ENCODE measurements at places on chromosomes 16 and 17. TPM values are rescaled to one million over a fixed set of nuclear protein-coding genes. Genes with fewer than 3 reads are reported as not detected.

Gene CCDC200
- total RNA-seq, result not detected

- H3K27me3 ChIP-seq, result no peaks in the 10 kb centered on the region
- H3K4me1 ChIP-seq, result peaks cover 41% of the 10 kb centered on the region
- peak overlapping the region; percentile 90 for H3K27ac ChIP-seq
- H3K36me3 ChIP-seq, result peaks cover 28% of the 10 kb centered on the region
- DNase-seq, result peak; percentile 35
Measured at GRCh38 chr16:57999366-57999970, 1.0 kb downstream of the ZNF319 start.

- H3K27me3 ChIP-seq, result no peaks in the 10 kb centered on the region
- H3K27ac ChIP-seq, result no peak overlapping the region
- H3K4me1 ChIP-seq, result peaks cover 15% of the 10 kb centered on the region
- no peak overlapping the region for H3K4me3 ChIP-seq
- DNase-seq, result no peak
Measured at GRCh38 chr16:71933017-71933416, 37.7 kb downstream of the IST1 start.

Gene INTS2
- 8.3 TPM for total RNA-seq

- H3K4me1 ChIP-seq, result peaks cover 7% of the 10 kb centered on the region
- H3K4me3 ChIP-seq, result no peak overlapping the region
- no peaks in the 10 kb centered on the region for H3K27me3 ChIP-seq
- no peaks in the 10 kb centered on the region for H3K36me3 ChIP-seq
Measured at GRCh38 chr17:80408872-80409271, 6.1 kb upstream of the ENDOV start.

GRCh38 chr16:24701521-24701951 lies 27.9 kb upstream of the TNRC6A start:
- peak overlapping the region; percentile 63 for H3K27ac ChIP-seq
- no peaks in the 10 kb centered on the region for H3K27me3 ChIP-seq
- H3K36me3 ChIP-seq, result no peaks in the 10 kb centered on the region

DNA sequence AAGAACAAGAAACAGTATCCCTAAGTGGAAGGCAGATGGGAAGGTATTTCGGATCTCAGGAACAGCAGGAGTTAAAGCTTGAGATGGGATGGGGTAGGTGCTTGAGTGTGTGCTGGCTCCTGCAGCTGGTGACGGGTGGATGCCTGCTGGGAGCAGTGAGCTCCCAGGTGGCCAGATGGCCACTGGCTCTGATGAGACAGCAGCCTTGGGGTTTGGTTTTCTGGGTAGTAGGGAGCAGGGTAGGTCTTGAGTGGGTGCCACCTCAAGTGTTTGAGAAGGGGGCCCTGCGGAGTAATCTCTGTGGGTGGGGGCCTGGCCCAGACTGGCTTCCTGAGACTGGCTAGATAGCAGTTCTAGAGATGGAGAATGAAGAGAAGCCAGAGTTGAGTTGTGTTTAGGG lies 10.3 kb downstream of the EPN2 start:
- no peaks in the 10 kb centered on the region for H3K36me3 ChIP-seq
- H3K27ac ChIP-seq, result peak overlapping the region; percentile 90
- no peaks in the 10 kb centered on the region for H3K27me3 ChIP-seq
- no peak for DNase-seq

Gene PRSS8
- 168 TPM for total RNA-seq

DNA sequence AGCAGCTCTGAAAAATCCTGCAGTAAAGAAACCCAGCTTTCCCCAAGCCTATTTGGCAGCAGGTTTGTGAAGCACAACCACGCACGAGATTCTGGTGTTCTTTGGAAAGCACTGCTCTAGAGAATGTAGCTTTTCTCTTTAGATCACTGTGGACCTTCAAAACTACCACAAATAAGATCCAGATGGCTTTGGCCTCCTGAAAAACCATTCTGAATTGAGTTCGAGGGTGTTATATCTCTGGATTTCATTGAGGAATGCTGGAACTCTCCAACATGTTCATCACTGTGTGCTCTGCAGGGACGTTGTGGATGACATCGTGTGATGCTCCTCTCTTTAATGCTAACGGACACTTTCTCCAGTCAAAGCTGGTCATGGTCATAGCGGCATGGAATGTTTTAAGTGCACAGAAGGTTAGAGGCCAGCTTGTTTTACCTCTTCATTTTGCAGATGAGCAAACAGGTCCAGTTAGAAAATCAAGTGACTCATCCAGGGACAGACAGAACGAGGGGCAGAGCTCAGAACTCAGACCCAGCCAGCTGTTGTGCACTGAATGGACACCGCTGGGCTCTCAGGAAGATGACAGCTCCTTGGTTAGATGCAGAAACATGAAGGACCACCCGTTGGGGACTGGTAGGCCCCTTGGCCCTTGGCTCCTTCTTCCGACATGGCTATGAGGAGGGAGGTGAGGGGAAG lies 37.2 kb downstream of the CCDC42 start:
- no peaks in the 10 kb centered on the region for H3K4me1 ChIP-seq
- H3K27ac ChIP-seq, result no peak overlapping the region
- H3K27me3 ChIP-seq, result no peaks in the 10 kb centered on the region
- no peak overlapping the region for H3K4me3 ChIP-seq

GRCh38 chr17:49842371-49842770 lies 5.5 kb downstream of the TAC4 start:
- peaks cover 10% of the 10 kb centered on the region for H3K36me3 ChIP-seq
- H3K4me1 ChIP-seq, result peaks cover 24% of the 10 kb centered on the region
- no peak for DNase-seq
- H3K4me3 ChIP-seq, result no peak overlapping the region

DNA sequence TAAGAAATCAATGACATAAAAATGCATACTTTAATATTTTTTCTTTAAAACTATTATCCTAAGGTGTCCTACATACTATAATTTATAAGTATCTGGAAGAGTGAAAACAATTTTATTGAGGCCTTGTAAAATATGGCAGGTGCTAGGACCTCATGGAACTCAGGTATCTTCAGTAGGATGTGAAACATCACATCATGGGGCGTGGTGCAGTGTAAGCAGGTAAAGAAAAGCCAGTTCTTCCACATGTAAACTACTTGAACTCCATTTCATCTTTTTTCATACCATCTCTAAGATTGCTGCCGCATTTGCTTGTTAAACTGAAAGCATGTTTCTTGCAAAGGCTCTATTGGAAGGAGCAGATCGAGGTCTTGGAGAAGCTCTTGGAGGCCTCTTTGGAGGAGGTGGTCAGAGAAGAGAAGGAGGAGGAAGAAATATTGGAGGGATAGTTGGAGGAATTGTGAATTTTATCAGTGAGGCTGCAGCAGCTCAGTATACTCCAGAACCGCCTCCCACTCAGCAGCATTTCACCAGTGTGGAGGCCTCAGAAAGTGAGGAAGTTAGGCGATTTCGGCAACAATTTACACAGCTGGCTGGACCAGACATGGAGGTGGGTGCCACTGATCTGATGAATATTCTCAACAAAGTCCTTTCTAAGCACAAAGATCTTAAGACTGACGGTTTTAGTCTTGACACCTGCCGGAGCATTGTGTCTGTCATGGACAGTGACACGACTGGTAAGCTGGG lies at the start of gene CAPNS2:
CAPNS2 (plus strand) TSS at position 253 of the 744 bp plus-strand sequence; CDS start at position 326, 73 bp downstream.
- no peak for DNase-seq
- peak within 1 kb of the TSS; percentile 44 for H3K4me3 ChIP-seq
- no peaks in the 10 kb centered on the region for H3K36me3 ChIP-seq
- H3K27me3 ChIP-seq, result no peaks in the 10 kb centered on the region

- H3K27ac ChIP-seq, result no peak overlapping the region
- H3K4me1 ChIP-seq, result no peaks in the 10 kb centered on the region
- no peak for DNase-seq
- H3K36me3 ChIP-seq, result no peaks in the 10 kb centered on the region
- H3K4me3 ChIP-seq, result no peak overlapping the region
Measured at GRCh38 chr16:87095271-87095670, 221.9 kb downstream of the C16orf95 start.

GRCh38 chr16:528111-529011 lies 849 bp downstream of the CAPN15 start:
- H3K4me3 ChIP-seq, result peak overlapping the region; percentile 73
- peak overlapping the region; percentile 94 for H3K27ac ChIP-seq
- no peaks in the 10 kb centered on the region for H3K27me3 ChIP-seq
- H3K4me1 ChIP-seq, result peaks cover 60% of the 10 kb centered on the region

- no peaks in the 10 kb centered on the region for H3K36me3 ChIP-seq
- H3K27me3 ChIP-seq, result peaks cover 18% of the 10 kb centered on the region
- no peak overlapping the region for H3K27ac ChIP-seq
- DNase-seq, result no peak
- no peak overlapping the region for H3K4me3 ChIP-seq
- H3K4me1 ChIP-seq, result no peaks in the 10 kb centered on the region
Measured at GRCh38 chr17:45660474-45660873, 123.6 kb upstream of the CRHR1 start.

DNA sequence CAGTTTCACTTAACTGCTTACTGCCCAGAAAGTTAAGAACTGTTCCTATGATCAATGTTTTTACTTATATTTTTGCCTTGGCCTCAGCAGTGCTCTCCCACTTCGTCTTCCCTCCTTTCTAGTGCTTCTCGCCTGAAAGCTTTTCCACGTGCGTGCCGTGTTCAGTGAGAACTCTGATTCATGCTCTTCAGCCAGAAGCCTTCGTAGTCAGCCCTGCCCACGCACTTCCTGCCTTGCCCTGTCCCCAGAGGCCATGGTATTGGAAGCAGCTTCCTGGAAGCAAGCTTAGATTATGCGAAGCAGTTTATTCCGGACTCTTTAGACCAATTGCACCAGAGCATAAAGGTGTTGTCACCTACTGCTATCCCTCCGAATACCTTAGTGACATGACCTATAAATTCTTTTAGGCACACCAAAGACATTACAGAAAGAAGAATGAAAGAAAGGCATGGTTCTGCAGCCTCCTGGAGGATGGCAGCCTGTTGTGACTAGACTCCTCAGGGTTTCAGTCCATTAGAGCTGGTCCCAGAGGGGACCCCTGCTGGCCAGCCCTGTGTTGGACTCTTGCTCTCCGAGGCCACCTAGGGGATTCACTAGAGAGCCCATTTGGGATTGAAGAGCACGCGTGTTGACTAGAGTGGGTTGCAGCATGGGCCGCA lies 105.2 kb downstream of the RPTOR start:
- no peaks in the 10 kb centered on the region for H3K36me3 ChIP-seq
- H3K4me3 ChIP-seq, result no peak overlapping the region
- peaks cover 12% of the 10 kb centered on the region for H3K4me1 ChIP-seq
- no peaks in the 10 kb centered on the region for H3K27me3 ChIP-seq
- DNase-seq, result peak; percentile 80

Gene KRT32
- 71.2 TPM for total RNA-seq

Gene HNF1B
- not detected for total RNA-seq

- DNase-seq, result no peak
- no peaks in the 10 kb centered on the region for H3K27me3 ChIP-seq
- H3K4me1 ChIP-seq, result peaks cover 38% of the 10 kb centered on the region
- H3K4me3 ChIP-seq, result peak overlapping the region; percentile 36
- H3K27ac ChIP-seq, result peak overlapping the region; percentile 73
- no peaks in the 10 kb centered on the region for H3K36me3 ChIP-seq
Measured at GRCh38 chr17:41678411-41678906, 10.2 kb upstream of the EIF1 start.

Gene C17orf107
- total RNA-seq, result 7.1 TPM

GRCh38 chr17:41549596-41550039 lies 21.5 kb upstream of the KRT19 start:
- DNase-seq, result no peak
- no peaks in the 10 kb centered on the region for H3K36me3 ChIP-seq
- H3K4me1 ChIP-seq, result peaks cover 24% of the 10 kb centered on the region
- H3K27ac ChIP-seq, result no peak overlapping the region

- H3K27me3 ChIP-seq, result no peaks in the 10 kb centered on the region
- H3K4me1 ChIP-seq, result no peaks in the 10 kb centered on the region
- H3K4me3 ChIP-seq, result no peak overlapping the region
- DNase-seq, result no peak
- H3K27ac ChIP-seq, result no peak overlapping the region
Measured at GRCh38 chr17:43042025-43042628, 17.1 kb downstream of the RND2 start.

GRCh38 chr16:7482032-7482431 lies 149.4 kb downstream of the RBFOX1 start:
- H3K27me3 ChIP-seq, result peaks cover 3% of the 10 kb centered on the region
- H3K4me3 ChIP-seq, result no peak overlapping the region
- no peaks in the 10 kb centered on the region for H3K36me3 ChIP-seq
- no peak overlapping the region for H3K27ac ChIP-seq
- DNase-seq, result no peak

DNA sequence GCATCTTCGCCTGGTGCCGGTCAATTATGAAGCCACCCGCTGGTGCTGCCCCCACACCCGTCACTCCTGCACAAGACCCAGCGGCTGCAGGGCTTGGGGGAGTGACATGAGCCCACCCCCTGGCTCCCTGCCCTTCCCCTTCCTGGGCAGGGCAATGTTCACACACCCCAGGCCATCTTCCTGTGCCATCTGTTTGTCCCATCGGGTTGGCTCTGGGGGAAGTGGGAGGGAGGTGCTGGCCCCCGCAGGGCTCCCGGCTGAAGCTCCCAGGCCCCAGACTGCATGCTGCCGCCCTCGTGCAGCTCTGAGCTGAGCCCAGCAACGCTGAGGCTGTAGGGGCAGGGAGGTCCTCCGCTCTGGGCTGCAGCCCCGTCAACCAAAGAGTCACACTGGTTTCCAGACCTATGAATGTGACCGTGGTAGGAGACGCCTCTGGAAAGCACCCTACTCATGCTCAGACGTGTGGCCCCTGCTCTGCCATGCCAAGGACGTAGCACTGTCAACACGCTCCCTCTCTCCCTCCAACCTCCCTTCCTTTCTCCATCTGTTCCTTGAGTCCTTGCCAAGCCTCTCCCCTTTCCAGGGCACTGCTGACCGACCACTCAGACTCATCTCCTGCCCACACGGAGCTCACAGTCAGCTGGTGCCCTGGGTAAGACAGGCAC lies 140.4 kb downstream of the ENGASE start:
- DNase-seq, result no peak
- no peaks in the 10 kb centered on the region for H3K36me3 ChIP-seq
- no peak overlapping the region for H3K4me3 ChIP-seq
- peaks cover 3% of the 10 kb centered on the region for H3K4me1 ChIP-seq
- peaks cover 100% of the 10 kb centered on the region for H3K27me3 ChIP-seq
- H3K27ac ChIP-seq, result no peak overlapping the region

DNA sequence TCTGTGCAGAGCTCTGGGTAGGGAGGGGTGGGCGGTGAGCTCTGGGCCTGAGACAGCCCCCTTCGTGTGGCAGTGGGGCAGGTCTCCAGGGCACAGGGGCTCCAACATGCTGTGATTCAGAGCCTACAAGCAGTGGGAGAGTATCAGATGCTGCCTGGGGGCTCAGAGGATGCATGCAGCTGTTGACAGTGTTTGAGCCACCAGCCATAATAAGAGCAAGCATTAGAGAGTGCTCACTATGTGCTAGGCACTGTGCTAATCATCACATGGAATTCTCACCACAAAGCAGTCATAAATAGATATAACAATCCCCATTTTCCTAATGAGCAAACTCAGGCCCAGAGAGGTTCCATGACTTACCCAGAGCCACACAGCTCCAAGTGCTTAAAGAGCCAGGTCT lies 8.1 kb downstream of the PDK2 start:
- H3K27me3 ChIP-seq, result no peaks in the 10 kb centered on the region
- peaks cover 56% of the 10 kb centered on the region for H3K36me3 ChIP-seq
- H3K4me3 ChIP-seq, result no peak overlapping the region

DNA sequence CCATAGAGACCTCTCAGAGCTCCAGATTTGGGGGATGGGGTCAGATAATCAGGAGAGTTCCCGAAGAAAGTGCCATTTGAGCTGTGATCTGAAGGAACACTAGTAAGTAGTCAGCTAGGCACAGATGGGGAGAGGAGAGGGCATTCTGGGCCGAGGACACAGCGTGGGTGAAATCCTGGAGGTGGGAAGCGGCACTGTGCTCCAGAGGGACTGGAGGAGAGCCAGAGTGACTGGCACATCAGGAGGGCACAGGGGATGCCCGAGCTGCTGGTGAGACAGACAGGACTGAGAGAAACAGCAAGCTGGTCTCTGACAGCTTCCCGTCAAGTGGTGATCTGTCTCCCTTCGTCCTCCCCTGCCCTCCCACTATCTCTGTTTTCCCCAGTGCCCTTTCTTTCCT lies 40.6 kb downstream of the KNOP1 start:
- no peak for DNase-seq
- H3K27ac ChIP-seq, result no peak overlapping the region
- H3K4me3 ChIP-seq, result no peak overlapping the region
- peaks cover 6% of the 10 kb centered on the region for H3K4me1 ChIP-seq
